ENCODE measurements at places on chromosomes 13 and 19.

DNA sequence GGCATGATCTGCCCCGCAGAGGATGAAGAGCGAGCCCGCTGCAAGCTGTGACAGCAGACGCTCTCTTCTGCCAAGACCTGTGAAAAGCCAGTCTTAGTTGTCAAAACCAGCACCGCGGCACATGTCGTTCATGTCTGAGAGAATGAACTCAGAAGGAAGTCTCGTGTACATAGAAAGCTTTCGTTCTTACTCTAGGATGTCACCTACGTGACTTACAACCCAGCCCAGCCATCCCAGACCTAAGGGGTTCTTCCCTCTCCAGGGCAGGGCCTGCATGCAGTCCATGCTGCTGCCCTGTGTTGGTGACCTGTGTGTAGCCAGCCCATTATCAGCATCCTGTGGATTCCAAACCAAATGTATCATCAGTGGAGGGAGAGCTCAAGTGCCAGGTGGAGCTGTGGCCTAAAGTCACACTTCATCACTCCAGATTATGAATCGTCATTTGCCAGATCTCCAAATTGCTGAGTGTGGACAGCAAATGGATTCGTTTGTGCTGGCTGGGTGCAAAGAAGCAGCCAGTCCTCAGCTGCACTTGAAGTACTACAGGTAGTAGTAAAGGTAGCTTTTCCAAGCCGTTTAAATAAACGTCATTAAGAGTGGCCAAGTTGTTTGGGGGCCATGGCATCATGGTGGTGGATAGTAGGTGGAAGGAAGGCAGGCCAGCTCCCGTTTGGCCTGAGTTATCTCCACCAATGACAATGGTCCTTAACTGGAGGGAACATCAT, 73.9 kb upstream of the GPR183 start:
- DNase-seq: no peak

- DNase-seq: no peak
Observed at GRCh38 chr13:111033172-111034130, 81.7 kb upstream of the ARHGEF7 start.

- no peak for DNase-seq
Observed at GRCh38 chr13:101708115-101708514, 255.6 kb downstream of the ITGBL1 start.

- DNase-seq: no peak
Observed at GRCh38 chr13:42876270-42876714, 94.9 kb downstream of the FAM216B start.

GRCh38 chr13:113405481-113406300, 41.8 kb upstream of the GRTP1 start:
- DNase-seq: no peak

DNA sequence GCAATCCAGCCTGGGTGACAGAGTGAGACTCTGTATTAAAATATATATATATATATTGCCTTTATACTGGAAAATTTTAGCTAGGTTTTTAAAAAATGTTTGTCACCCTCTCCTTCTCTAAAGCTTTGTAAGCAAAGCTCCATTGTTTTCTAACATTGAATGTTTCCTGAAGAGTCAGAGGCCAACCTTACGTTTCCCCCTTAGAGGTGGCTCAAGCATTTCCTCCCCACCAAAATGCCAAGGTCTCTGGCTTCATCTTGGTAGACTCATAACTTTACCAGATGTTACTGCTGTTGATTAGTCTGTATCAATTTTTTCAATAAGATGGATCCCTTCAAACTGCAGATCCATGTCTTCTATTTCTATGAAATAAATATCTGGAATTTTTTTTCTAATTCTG, 25.2 kb upstream of the IPO5 start:
- no peak for DNase-seq

- no peak for DNase-seq
Observed at GRCh38 chr13:24746618-24747247, 17.2 kb upstream of the RNF17 start.

DNA sequence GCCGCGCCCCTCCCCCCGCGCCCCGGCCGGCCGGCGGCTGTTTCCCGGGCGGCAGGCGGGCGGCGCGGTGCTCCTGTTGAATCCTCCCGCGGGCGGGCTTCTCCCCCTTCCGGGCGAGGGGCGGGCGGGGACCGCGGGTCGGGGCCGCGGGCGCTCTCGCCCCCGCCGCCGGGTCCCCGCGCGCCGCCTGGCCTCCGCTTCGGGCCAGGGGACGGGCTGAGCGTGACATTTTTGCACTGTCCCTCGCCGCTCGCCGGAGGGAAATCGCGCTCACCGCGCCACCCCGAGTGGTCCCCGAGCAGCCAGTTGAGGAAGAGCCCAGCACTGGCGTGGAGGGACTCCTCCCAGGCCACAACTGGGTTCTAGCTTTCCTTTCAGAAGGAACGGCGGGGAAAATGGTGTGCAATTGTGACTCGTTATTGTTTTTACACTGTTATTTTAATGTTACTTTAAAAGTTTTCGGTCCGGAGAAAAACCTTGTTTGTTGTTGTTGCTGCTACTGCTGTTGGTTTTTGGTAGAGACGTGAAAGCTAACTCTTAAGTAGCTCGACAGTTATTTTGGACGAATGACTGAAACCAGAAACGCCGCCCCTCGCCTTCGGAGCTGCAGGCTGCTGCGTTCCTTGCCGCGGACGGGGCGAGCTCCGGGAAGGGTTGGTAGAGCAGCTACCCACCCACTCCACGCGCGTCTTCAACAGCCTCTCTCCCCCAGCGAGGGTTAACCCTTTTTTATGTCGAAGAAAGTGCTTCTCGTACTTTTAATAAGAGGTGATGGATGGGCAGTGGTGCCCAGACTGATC, 959 bp downstream of the PDS5B start:
- peak; percentile 75 for DNase-seq

DNA sequence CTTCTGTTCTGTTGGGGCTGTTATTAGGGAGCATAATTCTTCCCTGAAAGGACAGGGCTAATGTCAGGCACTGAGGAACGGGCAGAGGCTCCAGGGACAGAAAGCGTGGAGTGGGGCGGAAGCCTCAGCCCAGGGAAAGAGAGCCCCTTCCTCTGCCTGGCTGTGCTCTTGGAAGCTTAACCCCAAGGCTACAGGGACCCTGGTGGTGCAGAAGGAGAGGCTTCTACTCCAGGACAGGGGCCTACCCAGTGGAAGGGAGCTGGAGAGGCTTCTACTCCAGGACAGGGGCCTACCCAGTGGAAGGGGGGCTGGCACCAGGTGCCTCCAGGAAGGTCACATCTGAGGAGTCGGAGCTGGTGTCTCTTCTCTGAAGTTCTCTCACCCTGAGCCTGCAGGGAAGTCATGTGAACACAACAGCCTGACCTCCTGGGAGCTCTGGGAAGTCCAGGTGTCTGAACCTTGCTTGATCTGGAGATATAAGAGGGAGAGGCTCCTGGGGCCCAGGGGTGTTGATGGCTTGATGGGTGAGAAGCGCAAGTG, 159.5 kb upstream of the SOX1 start:
- DNase-seq: no peak

DNA sequence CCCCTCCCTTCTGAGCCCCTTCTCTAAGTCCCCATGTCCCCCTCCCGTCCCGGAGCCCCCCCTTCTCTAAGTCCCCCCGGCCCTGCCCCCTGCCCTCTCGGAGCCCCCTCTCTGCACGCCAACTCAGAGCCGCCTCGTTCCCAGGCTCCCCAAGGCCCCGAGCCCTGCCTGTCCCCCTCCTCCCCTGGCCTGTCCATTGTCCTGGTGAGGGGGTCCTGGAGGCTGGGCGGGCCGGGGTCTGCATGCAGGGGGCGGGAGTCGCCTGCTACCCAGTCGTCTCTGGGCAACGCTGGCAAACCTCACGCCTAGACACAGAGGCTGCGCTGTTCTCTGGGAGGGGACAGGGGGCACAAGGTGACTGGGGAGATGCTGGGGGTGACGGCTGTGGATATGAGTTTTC, 39.2 kb upstream of the SEMA6B start:
- DNase-seq: no peak

DNA sequence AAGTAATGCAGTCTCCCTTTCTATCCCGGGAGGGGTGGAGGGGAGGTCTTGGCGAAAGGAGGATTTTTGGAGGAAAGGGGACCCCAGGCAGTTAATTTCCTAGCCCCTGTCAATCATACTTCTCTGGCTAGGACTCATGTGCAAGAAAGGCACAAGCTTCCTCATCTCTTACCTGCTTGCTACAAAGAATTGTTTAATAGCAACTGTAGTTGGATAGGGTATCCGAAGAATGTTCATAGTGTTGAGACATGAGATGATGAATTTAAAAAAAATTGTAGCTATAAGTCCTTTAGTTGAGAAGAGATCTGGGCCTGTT, 525 bp downstream of the BORA start:
- DNase-seq: no peak

GRCh38 chr19:38683393-38684077, 36.1 kb downstream of the ACTN4 start:
- DNase-seq: no peak

DNA sequence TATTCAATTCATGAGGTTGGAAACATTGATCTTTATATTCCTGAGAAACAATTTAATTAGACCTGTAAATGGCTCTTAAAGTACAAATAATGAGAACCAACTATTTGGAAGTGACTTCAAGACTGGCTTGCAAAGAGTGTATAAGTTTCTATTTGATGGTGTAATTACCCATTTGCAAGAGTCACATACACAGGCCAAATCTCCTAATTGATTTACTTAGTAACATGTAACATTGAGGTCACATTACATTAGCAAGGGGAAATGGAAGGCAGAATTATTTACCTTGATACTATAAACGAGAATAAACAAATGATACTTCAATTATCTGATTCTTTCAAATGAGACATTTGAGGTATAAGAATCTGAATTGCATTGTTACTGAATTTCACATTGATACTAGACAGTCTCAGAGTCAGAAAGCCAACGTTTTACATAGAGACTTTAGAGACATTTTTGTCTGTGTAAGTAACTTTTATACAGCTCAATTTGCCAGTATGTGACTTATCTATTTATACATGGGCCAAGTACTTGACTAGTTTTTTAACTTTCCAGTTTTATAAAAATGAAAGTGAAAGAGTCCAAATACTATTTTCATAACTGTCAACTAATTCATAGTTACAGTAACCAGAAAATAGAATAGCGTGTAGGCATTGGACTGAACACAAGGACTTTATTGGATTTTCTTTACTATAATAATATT, 95.6 kb upstream of the RFC3 start:
- DNase-seq: no peak

GRCh38 chr19:13748169-13748828, 16.0 kb upstream of the MRI1 start:
- DNase-seq: no peak

GRCh38 chr13:26222520-26223046, 469 bp upstream of the RNF6 start:
- DNase-seq: no peak

DNA sequence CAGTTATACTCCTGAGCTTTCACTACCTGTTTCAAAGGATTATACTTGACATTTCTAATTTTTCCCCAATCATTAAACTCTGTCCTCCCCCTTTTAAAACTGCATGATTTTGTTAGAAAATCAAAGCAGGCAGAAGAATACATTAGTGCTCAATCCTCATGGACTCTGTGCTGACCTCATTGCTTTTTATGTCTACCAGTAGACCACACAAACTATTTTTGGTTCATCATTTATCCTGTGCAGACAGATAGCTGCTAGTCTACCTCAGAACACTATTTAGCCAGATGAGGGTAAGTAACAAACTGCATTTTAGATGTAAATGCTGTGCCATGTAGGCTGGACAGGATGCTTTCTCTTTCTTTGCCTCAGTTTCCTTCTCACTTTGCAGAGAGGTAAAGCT, 235.9 kb downstream of the DCT start:
- DNase-seq: no peak

DNA sequence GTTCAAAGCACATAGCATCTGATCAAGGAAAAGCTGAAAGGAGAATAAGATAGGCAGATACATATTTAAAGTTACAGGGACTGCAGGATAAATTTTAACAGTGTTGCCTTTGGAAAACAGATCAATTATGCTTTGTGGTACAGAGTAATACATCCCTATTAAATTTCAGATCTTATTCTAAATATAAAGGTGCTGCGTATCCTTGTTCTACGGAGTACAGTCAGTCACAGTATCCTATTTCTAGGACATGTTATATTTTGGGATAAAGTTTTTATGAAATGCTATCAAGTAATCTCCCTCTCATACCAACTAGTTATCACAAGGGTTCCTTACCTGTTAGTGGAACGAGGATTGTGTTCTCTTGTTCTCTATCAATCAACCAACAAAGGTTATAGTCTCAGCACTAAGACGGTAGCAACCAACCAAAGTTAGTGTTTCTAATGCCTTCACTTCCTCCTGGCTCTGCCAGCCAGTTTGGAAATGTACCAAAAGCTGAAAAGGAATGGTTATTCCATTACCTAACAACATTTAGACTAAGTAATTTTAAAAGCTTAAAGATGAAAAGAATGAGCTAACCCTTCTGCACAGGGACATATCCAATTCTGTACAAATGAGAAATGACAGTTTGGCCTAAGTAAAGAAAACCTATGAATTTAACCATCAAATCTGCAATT, 35.2 kb downstream of the TSC22D1 start:
- DNase-seq: no peak

DNA sequence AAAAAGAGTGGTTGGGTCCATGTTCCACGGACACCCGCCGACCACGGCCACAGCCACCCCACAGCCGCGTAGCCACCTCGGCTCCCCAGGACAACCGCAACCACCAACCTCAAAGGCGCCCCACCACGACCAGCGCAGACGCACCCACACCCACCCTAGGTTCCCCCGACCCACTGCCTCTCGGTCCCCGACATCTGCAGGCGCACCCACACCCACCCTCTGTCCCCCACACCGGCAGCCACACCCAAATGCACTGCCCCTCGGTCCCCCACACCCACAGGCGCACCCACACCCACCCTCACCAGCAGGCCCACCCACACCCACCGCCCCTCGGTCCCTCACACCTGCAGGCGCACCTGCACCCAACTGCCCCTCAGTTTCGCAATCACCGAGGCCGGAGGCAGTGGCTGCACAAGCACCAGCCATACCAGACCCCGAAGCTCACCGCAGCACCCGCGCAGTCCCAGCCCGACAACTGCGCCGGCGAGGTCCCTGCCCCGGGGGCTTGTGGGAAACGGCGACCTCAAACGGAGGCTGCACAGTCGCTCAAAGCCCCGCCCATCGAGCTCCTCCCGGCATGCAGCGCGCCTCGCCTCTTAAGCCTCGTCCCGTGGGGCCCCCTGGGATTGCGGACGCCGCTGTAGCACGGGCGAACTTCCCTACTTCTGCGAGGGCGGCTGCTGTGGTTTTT, 18.3 kb downstream of the ZNF77 start:
- DNase-seq: no peak

- no peak for DNase-seq
Observed at GRCh38 chr13:29905845-29906244, 55.4 kb upstream of the UBL3 start.

DNA sequence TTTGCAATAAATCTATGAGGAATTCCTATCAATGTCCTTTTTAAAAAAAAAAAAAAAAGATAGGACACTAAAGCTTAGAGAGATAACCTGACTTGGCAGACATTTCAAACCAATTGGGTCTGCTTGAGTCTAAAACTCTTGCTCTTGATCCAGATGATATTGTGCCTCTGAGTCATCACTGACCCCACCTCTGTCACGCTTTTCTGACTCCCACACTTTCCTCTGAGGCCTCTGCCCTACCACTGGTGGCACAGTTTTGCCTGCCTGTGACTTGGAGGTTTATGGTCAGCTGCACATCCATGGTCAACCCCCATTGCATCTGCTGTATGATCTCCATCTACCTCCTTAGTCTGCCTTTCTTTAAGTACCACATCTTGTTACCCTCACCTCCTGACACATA, 328.7 kb downstream of the SPRY2 start:
- DNase-seq: no peak

All from left ventricle myocardium inferior (tissue), 1 donor.